ENCODE measurements at places on chromosomes 4 and X. TPM values are rescaled to one million over a fixed set of nuclear protein-coding genes. Genes with fewer than 3 reads are reported as not detected.

DNA sequence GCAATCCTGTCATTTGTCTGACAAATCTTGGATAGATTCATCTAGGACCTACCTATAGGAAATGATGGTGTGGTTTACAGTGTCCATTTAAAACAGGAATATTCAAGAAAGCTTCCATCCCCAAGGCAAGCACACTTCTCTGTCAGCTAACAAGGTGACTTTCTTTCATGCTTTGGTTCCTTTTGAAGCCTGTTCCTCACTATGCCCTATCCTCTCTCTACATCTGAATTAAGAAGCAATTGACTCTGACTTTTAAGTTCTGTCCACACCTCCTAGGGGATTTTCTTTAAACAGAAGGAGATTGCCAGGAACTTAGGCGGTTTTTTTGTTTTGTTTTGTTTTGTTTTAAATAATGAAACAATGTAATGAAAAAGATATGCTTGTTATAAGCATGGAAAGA lies 1181.4 kb upstream of the TENM3 start:
- ATAC-seq = no peak

DNA sequence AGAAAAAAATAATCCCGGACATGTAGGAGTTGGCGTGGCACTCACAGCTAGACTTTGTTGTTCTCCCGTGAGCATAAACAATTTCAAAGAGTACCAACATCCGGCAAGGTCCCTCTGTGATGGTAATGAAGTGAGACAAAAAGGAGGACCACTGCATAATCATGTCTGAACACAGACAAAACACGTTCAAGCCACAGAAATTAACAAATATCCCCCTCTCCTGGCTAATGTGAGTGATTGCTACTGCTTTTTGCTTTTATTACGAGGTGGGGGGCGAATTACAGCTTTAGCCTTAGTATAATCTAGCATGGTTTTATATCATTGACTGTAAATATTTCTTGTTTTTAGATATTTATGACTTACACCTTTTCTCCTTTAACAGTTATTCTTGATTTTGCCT lies 118.5 kb downstream of the PLS3 start:
- peak; percentile 34 for ATAC-seq

GRCh38 chrX:81925812-81926211 lies 723.9 kb downstream of the SH3BGRL start:
- no peak for ATAC-seq

DNA sequence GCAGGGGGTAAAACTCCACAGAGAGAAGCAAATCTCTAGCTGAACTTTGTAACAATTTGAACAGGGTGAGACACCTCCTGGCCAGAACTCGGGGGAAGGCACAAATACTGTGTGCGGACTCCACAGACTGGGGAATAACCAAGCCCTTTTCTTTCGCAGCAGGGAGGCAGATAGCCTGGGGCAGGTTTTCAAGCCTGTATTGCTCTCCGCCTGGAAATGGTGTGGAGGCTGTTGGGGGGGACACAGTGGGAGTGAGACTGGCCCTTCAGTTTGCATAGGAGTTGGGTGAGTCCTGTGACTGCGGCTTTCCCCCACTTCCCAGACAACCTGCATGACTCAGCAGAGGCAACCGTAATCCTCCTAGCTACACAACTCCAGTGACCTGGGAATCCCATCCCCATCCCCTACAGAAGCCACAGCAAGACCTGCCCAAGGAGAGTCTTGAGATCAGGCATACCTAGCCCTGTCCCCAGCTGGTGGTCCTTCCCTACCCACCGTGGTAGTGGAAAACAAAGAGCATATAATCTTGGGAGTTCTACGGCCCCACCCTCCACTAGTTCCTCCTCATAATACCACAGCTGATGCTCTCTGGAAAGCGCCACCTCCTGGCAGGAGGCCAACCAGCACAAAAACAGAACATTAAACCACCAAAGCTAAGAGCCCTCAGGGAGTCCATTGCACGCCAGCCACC lies 12.9 kb upstream of the SMPX start:
- ATAC-seq = no peak

DNA sequence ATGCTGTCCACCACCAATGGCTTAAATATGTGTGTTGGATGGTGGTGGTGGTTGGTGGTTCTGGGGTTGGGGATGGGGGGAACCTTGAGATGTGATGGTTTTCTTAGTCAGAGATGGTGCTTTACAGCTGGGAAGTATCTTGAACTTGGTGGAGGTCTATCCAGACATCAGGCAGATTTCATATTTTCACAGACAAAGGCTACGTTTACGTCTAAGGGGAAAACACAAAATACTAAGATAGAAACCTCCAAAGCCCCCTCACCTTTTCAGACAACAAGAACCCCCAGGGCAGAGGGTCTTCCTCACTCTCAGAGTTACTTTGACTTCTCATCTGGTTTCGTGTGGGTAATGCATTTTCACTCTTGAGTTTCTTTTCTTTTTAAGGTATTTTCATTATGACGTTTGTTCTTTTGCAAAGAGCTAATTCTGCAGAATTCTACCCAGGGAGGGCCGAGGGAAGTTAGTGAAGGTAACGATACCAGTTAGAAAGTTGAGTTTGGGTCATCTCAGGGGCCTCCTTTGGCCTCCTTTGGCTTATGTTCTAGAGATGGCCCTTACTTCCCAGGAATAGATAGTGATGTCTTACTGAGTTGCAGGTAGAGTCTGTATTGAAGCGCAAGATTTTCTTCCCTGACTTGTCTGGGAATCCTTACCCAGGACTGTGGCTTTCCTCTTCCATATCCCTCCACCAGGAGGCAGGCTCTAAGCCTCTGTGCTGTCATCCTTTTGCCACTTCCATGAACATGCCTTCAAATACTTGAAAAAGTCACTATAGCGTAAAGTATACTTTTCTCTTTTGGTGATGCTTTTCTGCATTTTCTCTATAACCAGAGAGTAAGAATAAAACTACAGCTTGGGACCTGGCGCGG lies 31.9 kb downstream of the RHOH start:
- no peak for ATAC-seq

DNA sequence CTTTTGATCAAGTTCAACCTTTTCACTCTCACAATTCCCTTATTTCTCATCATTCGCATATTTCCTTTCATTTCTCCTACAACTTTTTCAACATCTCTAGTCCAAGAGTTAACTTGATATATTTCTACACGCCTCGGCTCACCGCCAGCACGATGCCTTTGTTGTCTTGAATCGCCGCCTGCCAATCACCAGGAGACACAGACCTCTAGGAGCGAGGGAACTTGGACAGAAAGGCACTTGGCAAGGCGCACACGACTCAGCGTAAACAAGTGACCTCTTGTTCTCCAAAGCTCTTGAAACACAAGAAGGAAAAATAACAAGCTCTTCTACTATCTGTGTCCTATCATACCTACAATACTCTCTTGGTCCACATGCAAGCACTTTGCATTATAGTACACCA lies 27.1 kb upstream of the RBMX start:
- no peak for ATAC-seq

- ATAC-seq = no peak
Measured at GRCh38 chr4:186770481-186771175, 47.0 kb upstream of the FAT1 start.

- ATAC-seq = no peak
Measured at GRCh38 chr4:169334335-169334734, 63.6 kb upstream of the SH3RF1 start.

DNA sequence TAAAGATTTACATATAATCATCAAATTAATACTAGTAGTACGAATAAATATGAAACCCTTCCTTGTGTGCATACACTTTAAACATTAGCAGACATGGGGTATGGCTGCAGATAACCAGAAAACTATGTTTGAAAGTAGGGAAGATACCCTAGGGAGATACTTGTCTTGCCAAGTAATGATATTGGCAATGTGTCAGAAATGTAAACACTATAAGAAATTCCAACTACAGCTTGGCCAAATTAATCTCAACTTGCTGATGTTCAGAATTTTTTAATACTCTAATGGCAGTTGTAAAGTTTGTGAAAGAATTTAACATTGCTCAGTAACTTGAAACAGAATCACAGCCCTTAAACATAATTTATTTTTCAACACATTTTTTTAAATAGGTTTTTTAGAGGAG lies 27.4 kb upstream of the HPGD start:
- no peak for ATAC-seq

DNA sequence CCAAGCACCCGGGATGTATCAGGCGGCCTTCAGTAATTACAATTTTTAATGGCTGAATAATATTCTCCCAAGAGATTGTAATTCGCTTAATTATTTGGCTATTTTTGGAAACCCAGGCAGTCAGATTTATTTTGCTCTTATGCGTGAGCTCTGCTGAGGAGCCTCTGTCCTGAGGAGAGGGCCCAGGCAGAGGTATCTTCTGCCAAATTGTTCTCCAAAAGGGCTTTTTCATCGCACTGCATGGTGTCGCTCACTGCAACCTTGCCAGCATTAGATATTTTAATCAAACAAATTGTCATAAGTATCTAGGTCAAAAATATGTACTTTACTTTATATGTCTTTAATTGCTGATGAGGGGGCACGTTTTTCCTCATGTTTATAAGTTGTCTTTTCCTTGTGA lies 5.8 kb downstream of the ATP2B3 start:
- ATAC-seq = no peak

- no peak for ATAC-seq
Measured at GRCh38 chr4:7675136-7675535, 240.4 kb upstream of the PSAPL1 start.

- no peak for ATAC-seq
Measured at GRCh38 chrX:103170216-103170615, 44.7 kb upstream of the BEX4 start.

- ATAC-seq = peak; percentile 19
Measured at GRCh38 chrX:13469963-13470684, 99.3 kb upstream of the EGFL6 start.

GRCh38 chr4:149897783-149898182 lies 82.1 kb upstream of the IQCM start:
- no peak for ATAC-seq

DNA sequence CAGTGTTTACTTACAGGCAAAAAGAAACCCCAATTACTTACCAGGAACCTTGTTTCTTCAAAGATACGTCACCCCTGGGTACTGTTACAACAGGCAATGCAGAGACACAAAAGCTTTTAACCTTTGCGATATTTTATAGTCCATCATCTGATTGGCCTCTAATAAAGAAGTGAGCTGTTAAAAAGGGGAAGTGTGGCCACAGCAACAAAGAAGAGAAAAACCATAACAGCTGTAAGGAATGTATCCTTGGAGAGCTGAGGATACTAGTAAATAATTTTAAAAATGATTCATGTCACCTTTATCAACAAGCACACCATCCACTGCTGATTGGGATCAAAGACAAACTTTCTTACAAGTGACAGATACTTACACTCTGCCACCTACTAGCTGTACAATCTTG lies 14.1 kb downstream of the GABRA4 start:
- ATAC-seq = no peak

- ATAC-seq = no peak
Measured at GRCh38 chr4:74503580-74503979, 58.6 kb downstream of the AREG start.

DNA sequence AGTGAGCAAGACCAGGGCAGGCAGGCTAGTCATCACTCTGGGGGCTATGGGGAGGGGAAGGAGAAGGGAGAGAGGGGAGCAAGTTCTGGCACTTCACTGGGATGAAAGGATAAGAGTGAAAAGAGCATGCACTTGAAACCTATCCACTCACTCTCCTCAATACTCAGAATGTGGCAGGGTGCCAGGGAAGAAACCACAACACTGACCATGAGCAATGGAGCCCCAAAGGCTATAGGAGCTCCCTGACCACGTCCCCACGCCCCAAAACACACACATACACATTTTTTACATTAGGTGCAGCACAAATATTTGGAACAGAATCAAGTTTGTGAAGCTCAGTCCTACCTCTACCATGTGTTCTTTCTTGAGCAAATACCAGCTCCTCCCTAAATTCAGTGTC lies 132.2 kb downstream of the IDS start:
- ATAC-seq = no peak

DNA sequence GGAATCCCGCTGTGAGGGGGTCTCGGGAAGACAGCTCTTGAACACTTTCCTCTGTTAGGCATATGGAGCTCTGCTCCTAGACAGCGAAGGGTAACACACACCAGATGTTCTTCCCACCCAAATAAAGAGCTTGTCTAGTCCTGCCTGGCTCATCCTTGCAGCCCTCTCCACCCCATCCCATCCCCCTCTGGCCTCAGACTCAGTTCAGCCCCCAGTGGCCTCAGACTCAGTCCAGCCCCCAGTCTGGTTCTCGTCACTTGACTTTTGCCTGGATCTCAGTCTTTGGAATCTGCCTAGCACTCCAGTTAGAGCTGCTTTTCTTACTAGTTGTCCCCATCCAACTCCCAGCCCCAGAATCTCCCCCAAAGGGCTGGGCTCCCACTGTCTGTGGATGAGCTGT lies 14.9 kb downstream of the RAB33A start:
- ATAC-seq = no peak

GRCh38 chr4:89294573-89295269 lies 12.9 kb downstream of the GPRIN3 start:
- no peak for ATAC-seq

GRCh38 chr4:3827616-3828492 lies 61.7 kb downstream of the ADRA2C start:
- no peak for ATAC-seq

FAM149A gene
- 6.8 TPM for total RNA-seq

UGT8 gene
- total RNA-seq = 3.4 TPM

MAGED4B gene
- total RNA-seq = 15.2 TPM

NDST4 gene
- 2.9 TPM for total RNA-seq

DCAF8L1 gene
- 0.05 TPM for total RNA-seq

PAGE4 gene
- total RNA-seq = 1.1 TPM

REST gene
- total RNA-seq = 28.2 TPM

SHROOM3 gene
- total RNA-seq = 9.1 TPM
